ENCODE measurements at places on chromosomes 7 and 10.

DNA sequence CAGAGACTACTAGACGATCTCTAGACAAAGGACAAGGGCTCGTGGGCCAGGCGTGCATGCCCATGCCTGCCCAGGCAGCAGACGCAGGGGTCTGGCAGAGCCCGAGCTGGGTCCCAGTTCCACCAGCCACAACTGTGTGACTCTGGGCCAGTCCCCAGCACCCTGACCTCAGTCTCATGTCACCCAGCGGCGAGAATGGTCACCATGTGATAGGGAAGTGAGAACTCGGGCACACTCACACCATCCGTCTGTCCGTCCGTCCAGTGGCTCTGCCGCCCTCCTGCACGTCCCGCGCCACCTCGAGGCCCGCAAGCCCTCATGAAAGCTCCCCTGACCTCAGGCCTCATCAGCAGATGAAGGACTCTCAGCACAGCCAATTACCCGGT is 280.0 kb downstream of the ELFN1 start:
- DNase-seq: no peak

GRCh38 chr10:127735723-127736221 is 1.2 kb upstream of the FOXI2 start:
- DNase-seq: no peak

DNA sequence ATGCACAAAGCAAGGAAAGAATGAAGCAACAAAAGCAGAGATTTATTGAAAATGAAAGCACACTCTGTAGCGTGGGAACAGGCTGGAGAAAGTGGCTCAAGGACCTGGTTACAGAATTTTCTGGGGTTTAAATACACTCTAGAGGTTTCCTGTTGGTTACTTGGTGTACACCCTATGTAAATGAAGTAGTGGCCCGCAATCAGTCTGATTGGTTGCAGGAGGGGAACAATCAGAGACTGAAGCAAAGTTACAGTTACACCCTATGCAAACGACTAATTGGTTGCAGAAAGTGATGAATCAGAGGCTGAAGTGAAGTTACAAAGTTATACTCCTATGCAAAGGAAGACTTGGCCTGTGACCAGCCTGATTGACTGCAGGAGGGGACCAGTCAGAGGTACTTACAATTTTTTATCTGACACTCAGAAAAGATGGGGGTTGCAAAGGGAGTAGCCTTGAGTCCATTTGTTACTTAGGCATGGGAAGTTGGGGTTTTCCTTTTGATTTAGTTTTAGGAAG is 3.6 kb upstream of the MTPN start:
- DNase-seq: no peak

DNA sequence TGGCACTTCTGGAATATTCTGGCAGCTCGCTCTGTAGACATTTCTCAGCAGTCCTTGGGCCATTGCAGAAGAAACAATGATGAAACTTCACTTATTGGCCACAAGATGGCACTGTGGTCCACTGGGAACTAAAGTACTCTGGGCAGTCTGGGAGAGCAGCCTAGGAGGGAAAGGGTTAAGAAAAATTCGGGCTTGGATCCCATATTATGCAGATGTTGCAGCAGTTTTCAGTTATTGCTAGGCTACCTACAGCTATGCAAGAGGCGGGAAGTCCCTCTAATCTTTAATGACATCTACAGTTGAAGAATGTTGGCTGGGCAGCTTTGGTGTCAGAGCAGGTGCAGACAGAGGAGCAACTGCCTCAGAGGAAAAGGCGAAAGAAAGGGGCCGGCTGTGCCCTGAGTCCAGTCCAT is 201.7 kb upstream of the PRSS58 start:
- no peak for DNase-seq

- no peak for DNase-seq
These were observed 36.9 kb upstream of the GNAI1 start for GRCh38 chr7:80097756-80098155.

DNA sequence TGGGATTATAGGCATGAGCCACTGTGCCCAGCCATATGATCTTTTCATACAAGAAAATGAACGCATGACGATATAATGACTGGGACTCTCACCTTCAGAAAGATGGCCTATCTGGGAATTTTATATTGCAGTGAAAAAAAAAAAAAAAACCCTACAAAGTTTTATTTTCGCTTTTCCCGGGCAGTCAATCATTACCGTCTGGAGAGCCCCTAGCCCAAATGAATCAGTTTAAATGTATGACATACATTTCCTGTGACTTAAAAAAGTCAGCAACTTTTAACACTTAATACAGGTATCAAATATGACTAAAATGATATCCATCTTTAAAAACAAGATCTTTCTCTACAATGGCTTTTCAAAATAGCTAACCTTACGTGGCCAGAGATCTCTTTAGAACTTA is 48.2 kb upstream of the NMT2 start:
- DNase-seq: no peak

DNA sequence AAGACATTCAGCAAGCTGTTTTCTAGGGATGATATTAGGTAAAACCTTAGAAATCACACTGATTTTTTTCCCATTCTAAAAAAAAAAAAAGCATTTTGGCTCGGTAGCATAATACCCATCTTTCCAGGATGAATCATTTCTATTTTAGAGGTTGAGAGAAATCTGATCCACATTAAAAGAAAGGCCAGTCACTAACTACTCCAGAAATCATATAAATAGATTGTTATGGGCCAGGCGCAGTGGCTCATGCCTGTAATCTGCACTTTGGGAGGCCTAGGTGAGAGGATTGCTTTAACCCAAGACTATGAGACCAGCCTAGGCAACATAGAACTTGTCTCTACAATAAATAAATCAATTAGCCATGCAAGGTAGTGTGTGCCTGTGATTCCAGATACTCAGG is 164.3 kb downstream of the BAMBI start:
- no peak for DNase-seq

DNA sequence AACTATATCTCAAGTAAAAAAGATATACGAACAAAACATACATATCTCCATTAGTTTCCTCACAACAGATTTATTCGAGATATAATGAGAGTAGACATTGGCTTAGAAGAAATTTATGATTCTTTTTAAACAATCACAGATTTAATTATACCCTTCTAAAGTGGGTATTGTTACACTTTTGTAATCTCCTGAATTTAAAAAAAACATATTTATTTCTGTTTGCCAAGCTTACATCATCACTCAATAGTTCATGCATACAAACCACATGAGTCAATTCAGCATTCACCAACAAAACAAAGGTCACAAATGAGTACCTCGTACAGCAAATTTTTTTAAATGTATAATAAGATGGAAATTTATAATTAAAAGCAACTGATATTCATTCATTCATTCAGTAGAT is 17.6 kb downstream of the LRRN3 start:
- DNase-seq: no peak

GRCh38 chr7:30805081-30805691 is 34.0 kb downstream of the MINDY4 start:
- DNase-seq: no peak

GRCh38 chr10:77493239-77493806 is 144.3 kb downstream of the KCNMA1 start:
- no peak for DNase-seq

- no peak for DNase-seq
These were observed 492.9 kb downstream of the PTPRN2 start for GRCh38 chr7:158094671-158095226.

- DNase-seq: no peak
These were observed 19.7 kb upstream of the SHH start for GRCh38 chr7:155831807-155832524.
